ENCODE measurements at places on chromosomes 7 and 10.

GRCh38 chr10:73941300-73941699 is 30.4 kb downstream of the PLAU start:
- no peak for DNase-seq

DNA sequence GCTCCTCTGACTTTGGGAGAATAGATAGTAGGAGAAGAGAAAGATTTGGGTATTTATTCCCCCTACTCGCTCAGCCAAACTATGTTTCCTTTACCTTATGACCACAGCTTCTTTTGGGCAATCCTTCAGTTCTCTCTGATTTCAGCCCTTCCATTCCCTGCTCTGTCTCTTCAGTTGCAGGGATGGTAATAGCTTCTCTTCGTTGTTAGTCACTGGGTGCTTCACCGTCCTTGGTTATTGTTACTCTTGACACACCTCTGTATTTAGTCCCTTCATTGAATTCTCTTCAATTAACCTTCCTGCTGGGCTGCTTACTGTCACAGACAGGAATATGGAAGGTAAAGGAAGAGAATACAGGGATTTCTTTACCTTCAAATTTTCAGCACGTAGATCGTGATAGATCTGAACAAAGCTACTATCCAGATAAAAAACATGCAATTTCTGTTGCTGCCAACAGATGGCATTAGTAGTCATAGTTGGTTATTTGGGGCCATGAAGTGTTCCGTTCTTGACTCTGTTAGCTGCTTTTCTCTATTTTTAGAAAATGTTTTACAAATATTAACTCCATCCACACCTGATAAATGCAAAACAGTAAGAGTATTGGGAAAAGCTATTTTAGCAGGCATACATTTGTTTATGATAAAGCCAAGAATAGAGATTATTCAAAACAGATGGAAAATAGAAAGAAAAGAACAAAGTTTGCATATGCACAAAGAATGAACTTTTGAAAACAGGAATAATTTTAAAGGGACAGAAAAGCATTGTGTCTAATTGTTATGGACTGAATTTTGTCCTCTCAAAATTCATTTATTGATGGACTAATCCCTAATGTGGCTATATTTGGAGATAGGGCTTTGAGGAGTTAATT is 14.0 kb upstream of the PTTG1IP2 start:
- DNase-seq, result no peak

DNA sequence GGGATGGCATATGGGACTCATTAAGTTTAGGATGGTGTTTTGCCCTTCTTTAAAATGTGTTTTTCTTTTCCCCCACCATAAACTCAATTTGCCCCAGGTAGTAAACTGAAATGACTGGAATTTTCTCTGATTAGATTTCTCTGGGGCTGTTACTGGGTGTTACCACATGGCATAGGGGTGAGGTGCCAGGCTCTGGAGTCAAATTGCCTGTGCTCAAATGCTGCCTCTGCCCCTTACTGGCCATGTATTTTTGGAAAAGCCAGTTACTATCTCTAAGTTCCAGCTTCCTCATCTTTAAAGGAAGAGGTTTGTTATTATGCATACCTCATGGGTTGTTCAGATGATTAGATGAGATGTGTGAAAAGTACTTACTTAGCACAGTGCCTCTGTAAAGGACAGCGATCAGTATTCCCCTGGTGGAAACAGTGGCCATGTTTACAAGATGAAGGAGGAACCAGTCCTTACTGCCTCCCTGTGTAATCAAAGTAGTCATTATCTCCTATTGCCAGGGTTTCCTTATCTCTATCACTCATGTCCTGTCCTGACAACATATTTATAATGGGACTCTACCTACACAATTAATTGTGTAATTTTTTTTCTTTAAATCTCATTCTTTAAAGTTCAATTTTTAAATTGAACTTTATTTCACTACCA is 352.0 kb downstream of the KCNMA1 start:
- no peak for DNase-seq

GRCh38 chr10:132407846-132408278 is 10.9 kb downstream of the PWWP2B start:
- no peak for DNase-seq

DNA sequence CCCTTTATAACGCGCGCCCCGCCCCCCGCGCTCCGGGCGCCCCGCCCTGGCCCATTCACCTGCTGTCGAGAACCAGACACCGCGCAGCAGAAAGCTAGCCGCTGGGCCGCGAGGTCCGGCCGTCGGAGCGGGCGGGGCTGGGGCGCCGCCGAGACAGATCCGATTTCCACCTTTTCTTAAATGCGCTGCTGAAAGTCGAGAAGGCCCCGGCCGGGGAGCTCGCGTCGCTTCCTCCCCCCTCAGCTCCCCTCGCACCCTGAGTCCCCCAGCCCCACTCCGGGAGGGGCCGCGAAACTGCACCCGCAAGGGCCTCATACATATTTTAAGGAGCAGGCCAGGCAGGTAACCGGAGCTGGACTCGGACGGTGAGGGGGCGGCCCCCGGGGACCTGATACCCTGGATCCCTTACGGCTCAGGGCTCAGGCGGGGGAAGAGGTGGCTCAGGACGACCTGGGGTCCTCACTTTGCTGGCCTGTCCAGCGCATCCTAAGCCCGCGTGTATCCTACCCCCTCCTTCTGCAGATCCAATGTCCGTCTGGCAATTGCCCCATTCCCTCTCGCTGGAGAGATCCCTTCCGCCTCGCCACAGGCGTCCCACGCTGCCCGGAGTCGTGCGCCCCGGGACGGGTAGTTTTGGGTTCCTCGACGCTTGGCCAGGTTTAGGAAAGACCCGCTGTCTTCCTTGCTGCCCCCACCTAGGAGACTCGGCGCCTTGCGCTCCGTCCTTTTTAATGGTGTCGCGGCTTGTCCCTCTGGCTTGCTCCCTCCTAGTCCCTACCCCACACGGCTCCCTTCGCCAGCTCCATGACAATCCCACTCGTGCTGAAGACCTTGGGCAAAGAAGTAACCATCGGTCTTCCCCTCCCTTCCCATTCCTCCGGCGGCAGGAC is 170.6 kb downstream of the UBE2H start:
- DNase-seq, result no peak

DNA sequence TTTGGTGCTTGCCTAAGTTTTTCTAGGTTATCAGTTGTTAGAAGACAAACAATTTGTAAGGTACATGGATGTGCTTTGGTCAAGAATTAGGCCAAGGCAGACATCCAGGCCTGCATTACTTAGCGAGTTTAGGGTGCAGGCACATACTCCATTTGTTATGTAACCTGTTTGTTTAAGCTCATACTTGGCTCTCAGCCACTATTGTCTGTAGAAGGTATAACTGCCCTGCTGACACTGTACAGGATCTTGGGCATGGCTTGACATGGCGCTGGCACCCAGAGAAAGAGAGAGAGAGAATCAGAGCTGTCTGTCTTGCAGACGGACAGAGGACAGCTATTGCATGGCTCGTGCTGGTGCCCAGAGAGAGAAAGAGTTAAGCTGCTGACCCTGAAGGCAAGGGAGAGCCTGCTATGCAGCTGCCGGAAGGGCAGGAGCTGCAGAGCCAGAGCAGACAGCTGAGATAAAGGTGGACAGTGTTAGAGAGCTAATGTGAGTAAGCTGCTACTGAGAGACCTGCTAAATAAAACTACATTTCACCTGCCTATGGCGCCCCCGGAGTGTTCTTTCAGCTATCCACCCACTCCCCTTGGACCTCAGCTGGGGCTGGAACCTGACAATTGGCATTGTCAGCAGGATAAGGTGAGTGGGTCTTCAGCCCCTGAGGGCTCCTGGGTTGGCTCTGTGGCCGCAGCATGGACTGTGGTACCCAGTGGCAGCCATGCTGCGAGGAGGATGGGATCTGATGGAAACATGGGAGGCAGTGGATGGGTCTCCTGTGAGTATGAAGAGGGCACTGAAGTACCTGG is 120.9 kb upstream of the TMEM106B start:
- no peak for DNase-seq

GRCh38 chr10:94178475-94179253 is 184.1 kb downstream of the NOC3L start:
- DNase-seq, result no peak

DNA sequence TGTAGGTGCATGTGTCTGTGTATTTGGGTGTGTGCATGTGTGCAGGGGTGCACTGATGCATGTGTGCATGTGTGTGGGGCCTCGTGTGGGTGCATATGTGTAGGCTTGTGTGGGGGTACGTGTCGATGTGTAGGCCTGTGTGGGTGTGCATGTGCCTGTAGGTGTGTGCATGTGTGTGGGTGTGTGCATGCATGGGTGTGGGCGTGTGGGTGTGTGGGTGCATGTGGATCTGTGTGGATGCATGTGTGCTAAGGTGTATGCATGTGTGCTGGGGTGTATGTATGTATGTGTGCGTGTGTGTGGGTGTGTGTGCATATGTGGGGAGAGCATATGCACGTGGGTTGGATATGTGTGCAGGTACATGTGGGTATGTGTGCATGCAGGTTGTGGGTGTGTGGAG is 73.2 kb downstream of the NKX6-2 start:
- DNase-seq, result no peak

- no peak for DNase-seq
Measured at GRCh38 chr10:35940141-35941041, 298.3 kb upstream of the FZD8 start.

GRCh38 chr7:29920491-29920890 is 69.1 kb downstream of the SCRN1 start:
- no peak for DNase-seq

GRCh38 chr10:91582153-91582554 is 50.7 kb downstream of the PPP1R3C start:
- DNase-seq, result no peak

GRCh38 chr7:2146676-2147472 is 85.9 kb downstream of the MAD1L1 start:
- DNase-seq, result no peak

DNA sequence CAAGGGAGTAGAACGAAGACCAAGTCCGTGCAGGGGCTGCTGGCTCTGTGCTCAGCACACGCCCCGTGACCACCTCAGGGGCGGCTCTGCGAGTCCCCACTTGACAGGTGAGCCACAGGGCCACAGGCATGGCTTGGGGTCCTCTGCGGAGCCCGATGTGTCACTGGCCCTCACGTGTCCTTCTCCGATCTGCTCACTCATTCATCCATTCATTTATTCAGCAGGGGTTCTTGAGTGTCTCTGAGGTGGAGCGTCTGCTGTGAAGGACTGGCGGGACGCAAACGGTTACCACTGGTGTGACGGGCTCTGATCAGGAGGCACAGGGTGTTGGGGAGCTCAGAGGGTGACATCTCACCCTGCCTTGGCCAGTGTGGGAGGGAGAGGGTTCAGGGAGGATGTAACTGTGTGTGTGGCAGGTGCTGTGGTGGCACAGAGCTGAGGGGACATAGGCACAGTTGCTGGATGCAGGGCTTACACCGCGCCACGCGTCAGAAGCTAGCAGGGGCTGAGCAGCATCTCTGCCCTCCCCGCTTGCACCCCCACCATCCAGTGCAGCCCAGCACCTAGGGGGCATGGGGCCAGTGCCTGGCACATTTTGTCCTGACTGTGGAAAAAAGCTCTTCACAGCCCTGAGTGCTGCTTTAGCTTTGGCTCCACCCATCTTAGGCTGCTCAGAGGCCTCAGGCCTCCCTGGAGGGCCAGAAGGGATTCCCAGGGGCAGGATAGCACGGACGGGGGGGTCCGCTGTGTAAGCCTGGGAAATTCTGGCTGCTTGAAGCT is 116.8 kb downstream of the LHPP start:
- DNase-seq, result no peak

GRCh38 chr7:96285579-96285978 is 36.3 kb downstream of the SLC25A13 start:
- no peak for DNase-seq

GRCh38 chr10:91677911-91678310 is 45.0 kb upstream of the PPP1R3C start:
- no peak for DNase-seq

GRCh38 chr7:138835087-138835486 is 37.1 kb upstream of the ATP6V0A4 start:
- no peak for DNase-seq

DNA sequence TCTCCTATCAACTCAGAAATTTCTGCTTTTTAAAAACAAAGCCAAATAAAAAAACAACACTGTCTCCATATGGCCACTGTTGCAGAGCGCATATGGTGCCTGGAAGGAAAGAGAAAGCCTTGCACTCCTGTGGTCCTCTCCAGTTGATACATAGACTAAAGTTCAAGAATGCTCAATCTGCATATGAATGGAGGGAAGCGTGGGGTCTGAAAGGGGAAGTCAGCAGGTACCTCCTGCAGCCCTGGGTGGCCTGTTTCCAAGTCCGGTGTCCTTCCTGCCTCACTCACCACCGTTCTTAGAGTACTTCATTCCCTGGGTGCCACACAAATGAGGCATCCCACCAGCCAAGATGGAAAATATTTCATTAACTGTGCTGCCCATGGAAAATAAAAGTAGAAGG is 138.3 kb upstream of the PALS2 start:
- no peak for DNase-seq

DNA sequence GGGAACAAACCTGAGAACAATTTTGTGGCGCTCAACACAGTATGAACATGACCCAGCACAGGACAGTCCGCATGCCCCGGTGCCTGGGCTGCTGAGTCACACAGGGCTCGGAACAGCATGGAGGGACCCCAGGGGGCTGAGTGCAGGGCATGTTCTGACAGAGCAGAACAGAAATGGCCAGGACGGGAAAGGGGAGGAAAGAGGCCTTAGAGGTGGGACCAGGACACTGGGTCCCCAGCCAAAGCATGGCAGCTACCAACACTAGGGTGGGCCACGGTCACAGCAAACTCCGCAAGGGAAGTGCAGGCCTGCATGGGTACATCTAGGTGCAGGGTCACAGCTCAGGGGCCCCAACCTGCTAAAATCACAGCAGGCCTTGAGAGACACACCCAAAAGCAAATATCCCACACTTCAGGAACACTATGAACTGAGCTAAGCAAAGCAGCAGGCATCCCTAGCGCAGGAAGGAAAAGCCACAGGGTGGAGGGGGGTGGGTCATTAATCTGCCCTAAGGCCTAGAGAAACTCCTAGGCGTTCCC is 5.6 kb downstream of the IMPDH1 start:
- no peak for DNase-seq

DNA sequence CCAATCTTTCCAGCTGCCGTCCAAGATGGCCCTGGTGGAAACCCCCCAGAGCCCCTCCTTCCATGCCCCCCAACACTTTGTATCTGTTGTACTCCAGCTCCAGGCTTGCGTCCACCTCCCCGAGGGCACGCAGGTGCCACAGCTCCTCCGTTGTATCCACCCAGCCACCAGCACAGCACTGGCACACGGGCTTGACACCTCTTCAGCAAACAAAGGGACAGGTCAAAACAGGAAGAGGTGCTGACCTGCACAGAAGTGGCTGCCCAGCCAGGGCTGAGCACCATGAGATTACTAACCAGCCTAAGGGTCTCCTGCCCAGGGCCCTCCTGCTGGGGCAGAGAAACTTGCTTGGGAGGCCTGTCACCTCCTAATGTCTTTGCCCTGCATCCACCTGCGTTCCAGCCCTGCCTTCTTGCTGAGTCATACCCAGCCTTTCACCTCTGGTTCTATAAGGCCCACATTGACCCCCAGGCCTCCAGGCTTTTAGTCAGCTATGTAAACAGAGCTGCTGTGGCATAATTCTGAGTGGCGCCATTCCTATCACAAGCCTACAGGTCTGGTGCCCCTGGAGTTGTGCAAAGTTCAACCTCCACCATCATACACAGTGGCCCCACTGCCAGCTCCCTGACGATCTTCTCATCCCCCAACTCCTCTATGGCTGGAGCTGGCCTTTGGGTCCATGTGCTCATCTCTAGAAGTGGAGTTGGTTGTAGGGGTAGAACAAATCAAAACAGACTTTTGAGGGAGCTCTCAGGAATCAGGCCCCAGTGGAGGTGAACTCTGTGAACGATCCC is 20.9 kb downstream of the SLC29A3 start:
- DNase-seq, result no peak

GRCh38 chr10:13092291-13093102 is 7.5 kb upstream of the OPTN start:
- DNase-seq, result no peak

All from stimulated activated CD8-positive, alpha-beta memory T cell treated with anti-CD3 and anti-CD28 coated beads, Interleukin-4, amount 100 ng/mL, for 1 hour (primary cell).